ENCODE measurements at places on chromosomes 3 and 15.

DNA sequence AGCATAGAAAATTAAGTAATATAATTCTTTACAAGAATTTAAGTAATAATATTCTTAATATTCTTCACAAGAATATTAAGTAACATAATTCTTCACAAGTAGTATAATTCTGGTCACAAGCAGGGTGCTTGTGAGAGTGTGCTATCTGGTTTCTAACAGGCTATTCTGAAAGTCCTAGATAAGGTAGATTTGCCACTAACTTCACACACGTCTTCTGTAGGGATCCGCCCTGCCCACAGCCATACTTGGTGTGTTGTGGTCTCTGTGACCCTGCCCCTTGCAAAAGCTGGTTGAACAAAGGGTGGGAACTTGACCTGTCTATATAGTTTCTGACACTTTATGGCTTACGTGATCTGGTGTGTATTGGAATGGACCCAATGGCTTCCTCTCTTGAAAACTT is 253.4 kb upstream of the MDFIC2 start:
- no peak for DNase-seq

GRCh38 chr3:69866988-69867720 is 127.9 kb downstream of the MITF start:
- DNase-seq = no peak

- DNase-seq = no peak
These were observed 289.7 kb upstream of the TPRG1 start for GRCh38 chr3:188881954-188882641.

DNA sequence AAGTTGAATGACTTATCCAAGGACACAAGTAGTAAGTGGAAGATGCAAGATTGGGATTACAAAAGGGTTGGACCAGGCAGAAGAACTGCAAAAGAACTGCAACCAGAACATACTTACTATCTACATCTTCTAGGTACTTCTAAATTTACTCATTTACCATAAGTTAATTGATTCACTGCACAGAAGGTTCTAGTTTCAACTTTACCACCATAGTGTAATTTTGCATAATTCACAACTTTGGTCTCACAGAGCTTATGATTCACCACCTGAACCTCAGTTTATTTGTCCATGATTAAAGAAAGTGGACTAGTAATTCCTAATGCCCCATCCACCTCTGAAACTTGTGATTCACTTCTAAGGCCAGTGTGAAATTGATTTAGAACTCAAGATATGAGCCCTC is 236.8 kb upstream of the UBE2E2 start:
- no peak for DNase-seq

DNA sequence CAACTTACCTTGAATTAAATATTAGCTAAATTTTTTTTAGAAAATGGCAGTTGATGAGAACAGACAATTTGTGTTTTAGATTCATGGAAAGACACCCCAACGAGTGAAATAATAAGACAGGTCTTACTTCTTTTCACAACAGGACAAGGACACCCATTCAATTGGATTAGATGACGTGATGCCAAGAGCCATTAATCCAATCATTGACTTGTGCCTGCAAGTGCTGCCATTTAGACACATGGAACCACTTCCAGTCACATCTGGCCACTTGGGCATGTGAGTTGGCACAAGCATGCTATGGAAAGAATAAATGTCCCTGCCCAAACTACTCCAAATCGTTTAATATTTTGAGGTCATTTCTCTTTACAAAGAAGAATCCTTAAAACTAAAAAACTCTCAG is 1308.8 kb downstream of the ROBO2 start:
- DNase-seq = no peak

DNA sequence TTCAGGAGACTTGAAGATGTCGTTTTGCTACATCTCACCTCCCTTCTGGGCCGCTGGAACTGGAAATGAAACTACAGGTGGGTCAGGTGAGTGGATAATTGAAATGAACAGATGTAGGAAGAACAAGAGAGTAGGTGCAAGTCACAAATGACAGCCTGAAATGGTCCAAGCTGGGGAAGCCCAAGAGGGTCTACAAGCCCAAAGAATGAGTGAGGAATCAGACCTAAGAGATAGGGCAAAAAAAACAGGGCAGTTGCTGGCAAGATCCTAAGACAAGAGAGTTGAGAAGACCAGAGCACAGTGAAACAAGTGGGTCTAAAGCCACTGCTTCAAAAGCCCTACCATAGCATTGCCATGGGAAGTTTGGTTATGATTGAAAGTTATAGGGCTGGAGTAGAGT is 67.4 kb upstream of the SNRK start:
- no peak for DNase-seq

- DNase-seq = no peak
These were observed 153.8 kb downstream of the EEFSEC start for GRCh38 chr3:128307029-128307633.

DNA sequence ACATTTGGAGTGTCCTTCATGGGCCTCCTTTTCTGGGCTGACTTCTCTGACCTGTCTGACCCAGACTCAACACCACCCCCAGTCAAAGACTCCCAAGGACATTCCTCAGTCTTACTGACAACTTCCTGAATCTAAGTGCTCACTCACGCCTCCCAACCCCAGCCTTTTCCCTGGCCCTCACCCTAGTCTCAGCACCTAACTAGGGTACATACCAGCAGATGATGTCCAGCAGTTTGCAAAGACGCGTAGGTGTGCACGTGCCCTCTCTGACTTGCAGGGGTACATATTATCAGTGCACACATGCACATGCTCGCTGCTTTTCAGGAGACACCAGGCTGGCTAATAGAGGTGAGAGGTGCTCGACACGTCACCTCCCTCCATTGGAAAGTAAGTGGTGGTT is 38.7 kb upstream of the SLCO2A1 start:
- no peak for DNase-seq

DNA sequence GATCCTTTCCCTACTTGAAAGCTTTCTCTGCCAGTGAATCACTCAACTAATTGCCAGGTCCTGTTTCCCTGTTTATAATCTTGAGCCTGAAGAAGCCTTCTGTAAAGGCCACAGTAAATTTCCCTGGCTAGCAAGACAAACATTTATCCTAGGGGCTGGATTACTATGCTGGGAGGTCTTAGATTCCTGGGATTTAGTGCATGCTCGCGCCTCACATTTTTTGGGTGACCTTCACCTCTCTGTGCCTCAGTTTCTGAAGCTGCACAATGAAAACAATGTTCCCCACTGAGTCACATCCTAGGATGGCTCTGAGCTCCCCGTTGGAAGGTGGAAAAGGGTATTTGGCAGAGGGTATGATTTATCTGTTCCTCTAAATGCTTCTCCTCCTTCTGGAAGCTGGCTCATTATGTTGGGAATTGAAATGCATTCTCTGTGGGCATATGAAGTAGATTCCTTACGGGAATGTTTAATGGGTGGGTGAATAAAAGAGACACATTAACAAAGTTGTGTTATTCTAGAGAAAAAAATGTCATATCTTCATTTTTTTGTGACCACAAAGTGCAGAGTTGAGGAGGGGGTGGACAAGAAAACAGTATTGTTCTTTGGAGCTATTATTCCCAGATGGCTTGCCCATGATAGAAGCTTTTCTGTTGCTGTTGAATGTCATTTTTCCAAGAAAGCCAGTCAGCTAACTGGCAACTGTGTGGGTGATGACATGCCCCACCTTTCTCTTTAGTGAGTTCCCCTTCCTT is 32.4 kb downstream of the LSM3 start:
- no peak for DNase-seq

GRCh38 chr3:128487813-128488635 is 5.0 kb downstream of the GATA2 start:
- DNase-seq = no peak

Data from activated CD8-positive, alpha-beta memory T cell treated with anti-CD3 and anti-CD28 coated beads for 4 hours (primary cell).